ENCODE measurements at places on chromosomes 4 and X.

GRCh38 chr4:54929459-54929858 is 195.9 kb downstream of the KDR start:
- no peak for DNase-seq

GRCh38 chr4:18321956-18322530 is 300.5 kb upstream of the LCORL start:
- no peak for DNase-seq

DNA sequence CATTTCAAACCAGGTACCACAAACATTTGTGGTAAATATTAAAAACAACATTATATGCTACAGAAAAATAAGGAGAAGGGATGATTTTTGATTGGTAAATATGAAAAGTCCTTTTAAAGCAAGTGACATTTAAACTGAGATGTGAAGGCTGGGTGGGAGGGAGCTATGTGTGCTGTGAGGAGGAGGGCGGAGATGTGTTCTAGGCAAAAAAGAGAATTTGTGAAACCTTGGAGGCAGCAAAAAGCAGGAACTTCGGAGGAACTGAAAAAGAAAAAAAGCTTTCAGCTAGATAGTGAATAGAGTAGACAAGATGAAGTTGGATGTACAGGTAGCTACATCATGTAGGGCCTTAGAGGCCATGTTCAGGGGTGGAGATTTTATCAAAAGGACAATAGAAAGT is 10.1 kb upstream of the ARAP2 start:
- no peak for DNase-seq

GRCh38 chrX:38923451-38923969 is 122.3 kb downstream of the MID1IP1 start:
- DNase-seq: no peak

GRCh38 chr4:106835919-106836318 is 200.2 kb downstream of the DKK2 start:
- DNase-seq: no peak

DNA sequence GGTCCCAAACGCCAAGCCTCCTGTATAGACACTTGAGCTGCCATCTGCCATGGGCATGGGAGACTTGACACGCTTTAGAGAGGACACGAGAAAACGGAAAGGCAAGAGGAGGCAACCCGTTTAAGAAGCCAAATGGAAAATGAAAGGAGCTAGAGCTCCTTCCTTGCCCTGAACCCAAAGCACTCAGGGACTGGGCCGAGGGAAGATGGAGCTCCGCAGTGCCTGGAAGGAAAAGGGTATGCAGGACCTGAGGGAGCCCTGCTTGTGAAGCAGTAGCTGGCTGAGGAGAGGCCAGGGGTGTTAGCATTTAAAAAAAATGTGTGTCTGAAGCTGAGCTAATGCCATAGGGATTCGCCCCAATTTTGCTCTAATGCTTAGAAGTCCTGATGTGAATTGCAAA is 15.1 kb downstream of the MCF2 start:
- no peak for DNase-seq

Data from activated CD4-positive, alpha-beta T cell treated with anti-CD3 and anti-CD28 coated beads, Interleukin-2, amount 50 U/mL, for 24 hours (primary cell).